Activated CD4-positive, alpha-beta T cell treated with anti-CD3 and anti-CD28 coated beads, Interleukin-2, amount 50 U/mL, for 48 hours (primary cell): ENCODE measurements at places on chromosomes 6 and 20.

DNA sequence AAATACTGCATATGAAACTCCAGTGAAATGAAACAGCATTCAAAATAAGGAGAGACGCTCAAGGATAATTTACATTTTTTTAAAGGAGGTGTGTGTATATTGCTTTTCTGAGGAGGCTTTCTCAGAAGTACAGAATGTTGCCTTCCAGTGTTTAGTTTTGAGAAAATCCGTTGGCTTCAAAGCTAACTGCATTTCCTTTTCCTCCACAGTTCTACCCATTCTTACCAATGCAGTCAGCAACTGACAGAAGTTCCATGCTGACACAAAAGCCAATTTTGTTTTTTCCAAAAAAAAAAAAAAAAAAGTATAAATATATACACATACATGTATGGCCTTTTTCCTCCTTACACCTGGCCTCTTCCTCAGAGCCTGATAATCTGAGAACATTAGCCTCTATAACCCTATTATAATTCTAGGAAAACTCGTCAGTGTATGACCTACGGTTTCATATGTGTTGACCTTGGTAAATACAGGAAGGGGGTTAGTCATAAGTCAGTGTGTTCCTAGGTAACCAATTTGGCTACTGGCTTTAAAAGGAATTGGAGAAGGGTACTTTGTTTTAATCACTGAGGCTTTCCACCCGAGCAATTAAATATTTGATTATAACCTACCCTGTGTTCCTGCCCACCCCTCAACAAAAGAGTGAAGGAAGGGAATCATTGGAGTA lies 24.2 kb downstream of the MGME1 start:
- DNase-seq = no peak

DNA sequence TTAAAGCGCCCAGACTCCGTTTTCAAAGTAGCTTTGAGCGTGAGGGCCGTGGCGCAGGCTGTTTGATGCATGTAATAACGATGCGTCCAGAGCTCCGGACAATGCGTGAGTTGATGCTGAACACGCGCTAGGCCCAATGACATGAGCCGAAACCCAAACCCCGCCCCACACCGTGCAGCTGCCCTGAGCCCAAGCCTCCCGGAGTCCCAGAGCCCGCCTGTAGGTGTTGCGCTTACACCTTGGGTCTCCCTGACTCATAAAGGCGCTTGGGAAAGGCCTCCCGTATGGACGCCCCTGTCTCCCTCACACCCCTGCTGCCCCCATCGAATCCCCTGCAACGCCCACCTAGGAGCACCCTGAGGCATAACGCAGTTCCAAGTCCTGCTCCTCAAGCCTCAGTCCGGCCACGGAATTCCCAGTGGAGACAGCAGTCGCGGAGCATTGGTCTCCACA lies 87.6 kb downstream of the ERMARD start:
- no peak for DNase-seq

DNA sequence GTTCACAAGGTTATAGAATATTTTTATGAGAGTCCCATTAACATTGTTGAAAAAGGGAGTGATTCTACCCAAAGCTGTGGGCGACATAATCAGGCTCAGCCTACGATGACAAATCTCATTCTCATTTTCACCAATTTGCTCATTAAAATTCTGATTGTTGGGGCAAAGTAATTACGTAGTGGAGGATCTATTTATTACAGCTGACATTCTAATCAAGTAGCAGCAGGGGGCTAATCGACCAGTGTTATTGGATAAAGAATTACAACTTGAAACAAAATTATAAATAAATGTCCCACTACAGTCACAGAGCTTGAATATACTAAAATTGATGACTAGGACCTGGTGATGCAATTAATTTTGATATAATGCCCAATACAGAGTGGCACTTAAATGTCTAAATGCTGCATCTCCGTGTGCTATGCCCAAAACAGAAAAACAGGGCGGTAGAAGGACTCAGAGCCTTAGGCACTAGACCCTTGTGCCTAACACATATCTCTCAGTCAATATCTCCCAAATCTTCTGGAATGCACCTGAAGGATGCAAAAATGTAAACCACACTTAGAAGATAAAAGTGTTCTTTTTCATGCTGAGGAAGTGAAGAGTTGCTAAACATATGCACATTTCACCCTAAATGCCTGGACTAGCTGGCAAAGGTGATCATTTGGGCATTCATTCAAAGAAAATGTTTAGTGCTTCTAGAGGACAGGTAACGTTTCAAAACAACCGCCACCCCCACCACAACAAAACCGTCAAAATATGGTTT lies 88.3 kb downstream of the CD24 start:
- no peak for DNase-seq

GRCh38 chr6:154169193-154169847 lies 130.3 kb downstream of the OPRM1 start:
- DNase-seq = peak; percentile 54

- no peak for DNase-seq
Measured at GRCh38 chr6:41257369-41258195, 28.9 kb downstream of the TREM1 start.

GRCh38 chr6:112469306-112469705 lies 122.2 kb downstream of the RFPL4B start:
- no peak for DNase-seq

- peak; percentile 86 for DNase-seq
Measured at GRCh38 chr6:33313709-33314514, at the start of gene TAPBP. TSS of gene TAPBP (minus strand) at chr6:33314078. CDS start at chr6:33314041, 37 bp downstream.

DNA sequence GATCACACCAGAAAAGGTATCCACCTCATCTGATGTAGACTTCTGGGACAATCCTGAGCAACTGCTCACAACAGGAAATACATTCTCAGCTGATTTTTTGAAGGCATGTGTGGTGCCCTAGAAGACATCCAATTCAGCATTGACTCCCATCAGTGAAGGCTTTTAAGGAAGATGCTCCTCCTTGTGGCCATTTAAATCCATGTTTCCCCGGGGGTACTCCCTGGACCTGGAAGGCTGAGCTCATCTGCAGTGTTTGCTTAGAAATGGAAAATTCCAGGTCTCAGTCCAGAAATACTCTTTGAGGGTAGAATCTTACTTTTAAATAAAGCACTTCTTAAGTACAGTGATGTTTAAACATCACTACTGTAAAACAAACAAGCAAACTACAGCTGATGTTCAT lies 195.5 kb upstream of the PDE10A start:
- DNase-seq = no peak

DNA sequence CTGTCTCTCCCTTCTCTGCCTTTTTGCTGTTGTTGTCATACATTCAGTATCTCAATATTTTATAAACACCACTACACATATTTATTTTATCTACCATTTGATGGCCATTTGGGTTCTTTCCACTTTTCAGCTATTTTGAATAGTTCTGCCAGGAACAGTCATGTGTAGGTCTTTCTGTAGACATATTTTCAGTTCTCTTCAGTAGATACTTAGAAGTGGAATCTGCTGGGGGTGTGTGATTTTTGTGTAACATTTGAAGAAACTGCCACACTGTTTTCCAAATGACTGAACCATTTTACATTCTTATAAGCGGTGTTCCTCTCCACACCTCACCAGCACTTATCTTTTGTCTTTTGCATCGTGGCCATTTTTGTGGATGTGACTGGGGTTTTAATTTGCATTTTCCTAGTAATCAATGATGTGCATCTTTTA lies 197.7 kb downstream of the ARID1B start:
- DNase-seq = no peak

DNA sequence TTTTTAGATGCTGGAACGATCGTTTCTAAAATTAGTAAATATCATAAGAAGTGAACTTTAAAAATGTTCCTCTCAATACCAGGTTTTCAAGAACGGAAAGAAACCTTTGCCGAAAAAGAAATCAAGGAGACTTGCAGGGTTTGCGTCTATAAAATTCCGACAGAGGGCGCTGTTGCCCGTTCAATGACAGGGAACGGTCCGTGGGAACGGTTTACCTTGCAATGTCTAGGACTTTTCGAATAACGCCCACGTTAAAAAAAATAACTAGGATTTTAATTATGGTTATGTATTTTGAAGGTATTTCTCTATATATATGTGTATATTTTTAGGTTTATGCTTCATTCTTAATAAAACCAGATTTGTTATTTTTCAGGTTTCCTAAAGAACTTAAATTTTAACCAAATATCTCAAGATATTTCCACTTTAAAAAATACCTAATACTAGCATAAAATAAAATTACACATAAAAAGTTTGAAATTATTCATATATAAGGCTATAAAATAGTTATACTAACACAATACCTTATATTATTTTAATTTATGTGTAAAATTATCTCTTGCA lies 2.5 kb upstream of the TFAP2B start:
- peak; percentile 66 for DNase-seq

GRCh38 chr20:43536041-43536816 lies 22.6 kb upstream of the SGK2 start:
- no peak for DNase-seq

DNA sequence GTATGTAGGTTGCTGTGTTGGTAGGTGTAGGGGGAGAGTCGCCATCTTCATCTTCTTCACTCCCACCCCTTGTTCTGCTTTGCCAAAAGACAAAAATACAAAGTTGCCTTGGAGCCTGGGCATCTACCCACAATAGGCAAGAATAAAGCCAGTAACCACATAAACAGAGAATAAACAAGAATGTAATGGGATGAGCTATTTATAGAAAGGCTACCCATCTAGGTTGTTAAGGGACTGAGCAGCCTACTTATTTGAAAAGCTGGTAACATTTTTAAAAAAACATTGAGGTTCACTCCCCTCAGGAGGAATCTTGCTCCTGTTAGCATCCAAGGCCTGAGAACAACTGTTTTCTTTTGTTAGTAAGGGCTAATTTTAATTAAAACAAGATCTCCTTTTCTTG lies 301.4 kb upstream of the STXBP5 start:
- DNase-seq = no peak

DNA sequence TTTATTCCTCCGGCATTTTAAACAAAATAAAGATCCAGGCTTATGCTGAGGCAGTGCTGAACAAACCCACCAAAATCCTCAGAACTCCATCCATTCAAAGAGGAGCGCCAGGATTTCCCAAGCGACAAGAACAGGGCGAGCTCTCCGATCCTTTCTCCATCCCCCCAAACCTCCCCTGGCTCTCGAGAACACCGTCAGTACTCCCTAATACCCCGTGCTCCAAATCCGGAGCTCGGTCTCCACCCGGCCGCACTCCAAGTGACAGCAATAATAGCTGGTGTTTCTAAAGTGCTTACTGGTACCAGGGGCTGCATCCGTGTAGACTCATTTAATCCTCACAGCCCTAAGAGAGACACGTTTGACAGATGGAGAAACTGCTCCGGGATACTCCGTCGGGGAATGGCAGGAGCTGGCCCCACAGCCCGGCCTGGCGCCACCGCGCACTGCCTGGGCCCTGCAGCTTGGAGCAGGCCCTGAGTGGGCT lies 277.1 kb upstream of the QKI start:
- no peak for DNase-seq

GRCh38 chr6:122140031-122140430 lies 259.4 kb upstream of the HSF2 start:
- no peak for DNase-seq

GRCh38 chr6:113458368-113459010 lies 398.7 kb upstream of the MARCKS start:
- no peak for DNase-seq

- no peak for DNase-seq
Measured at GRCh38 chr20:54114109-54114508, 43.7 kb upstream of the BCAS1 start.

GRCh38 chr6:42933205-42933604 lies 3.9 kb downstream of the CNPY3 start:
- no peak for DNase-seq

- no peak for DNase-seq
Measured at GRCh38 chr20:32138921-32139320, 29.4 kb downstream of the TM9SF4 start.

DNA sequence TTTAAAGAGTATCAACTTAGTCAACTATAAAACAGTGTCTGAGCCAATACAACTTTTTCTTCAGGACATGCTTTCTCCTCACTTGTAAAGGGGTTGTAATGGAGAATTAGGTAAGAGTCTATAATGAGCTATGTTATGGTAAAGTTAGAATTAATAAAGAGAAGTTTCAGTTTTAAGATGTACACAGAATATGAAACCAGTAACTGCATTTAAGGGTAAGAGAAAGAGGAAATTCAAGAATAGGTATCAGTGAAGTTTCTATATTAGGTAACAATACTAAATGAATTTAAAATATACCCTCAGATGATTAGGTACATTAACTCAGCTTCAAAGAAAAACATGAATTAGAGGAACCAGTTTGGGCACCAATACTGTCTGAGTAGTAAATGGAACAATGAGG lies 1444.3 kb upstream of the ADGRB3 start:
- DNase-seq = no peak

GRCh38 chr20:2995796-2996195 lies 47.6 kb upstream of the GNRH2 start:
- DNase-seq = no peak

- DNase-seq = no peak
Measured at GRCh38 chr20:286508-286907, 4.0 kb downstream of the C20orf96 start.

- no peak for DNase-seq
Measured at GRCh38 chr6:106037060-106037459, 49.1 kb upstream of the PRDM1 start.

DNA sequence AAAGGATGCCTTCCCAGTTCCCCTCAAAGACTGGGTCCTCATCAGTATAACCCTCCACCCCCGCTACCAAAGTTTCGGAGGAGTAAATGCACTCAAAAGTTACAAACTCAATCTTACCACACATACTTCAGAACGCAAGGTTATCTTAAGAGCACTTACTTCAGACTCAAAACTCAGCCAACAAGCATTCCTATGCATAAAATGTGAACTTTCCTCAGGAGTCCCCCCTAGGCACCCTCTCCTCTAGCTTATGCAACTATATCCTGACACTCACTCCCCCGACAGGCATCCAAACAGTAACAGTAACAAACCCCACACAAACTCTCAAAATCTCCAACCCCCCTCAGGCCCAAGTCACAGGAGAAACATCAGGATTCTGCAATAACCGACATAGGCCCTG lies 11.1 kb upstream of the ADTRP start:
- no peak for DNase-seq
